Retinal pigment epithelial cell (primary cell): ENCODE measurements at places on chromosomes 5 and 9.

GRCh38 chr5:55441107-55441771 is 93.5 kb downstream of the PLPP1 start:
- no peak for DNase-seq

GRCh38 chr5:177552839-177553455 is 1.4 kb downstream of the FAM193B start:
- DNase-seq = no peak

DNA sequence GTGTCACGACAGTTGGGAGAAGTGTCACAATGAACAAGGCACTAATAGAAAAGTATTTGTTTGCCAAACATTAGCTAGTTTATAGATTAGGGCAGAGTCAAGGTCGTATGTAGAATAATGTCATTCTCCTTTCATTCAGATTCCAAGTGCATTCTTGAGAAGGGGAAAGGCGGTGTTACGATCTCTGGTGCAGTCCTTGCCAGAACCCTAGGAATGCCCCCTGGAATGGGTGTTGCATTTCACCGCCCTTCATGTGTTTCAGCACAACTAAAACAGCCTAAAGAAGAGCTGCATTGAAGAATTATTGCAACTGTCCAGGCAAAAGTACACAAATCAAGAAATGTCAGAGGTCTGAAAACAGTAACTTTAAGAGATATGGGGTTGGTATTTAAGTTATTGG is 721.0 kb upstream of the WWC1 start:
- DNase-seq = no peak

DNA sequence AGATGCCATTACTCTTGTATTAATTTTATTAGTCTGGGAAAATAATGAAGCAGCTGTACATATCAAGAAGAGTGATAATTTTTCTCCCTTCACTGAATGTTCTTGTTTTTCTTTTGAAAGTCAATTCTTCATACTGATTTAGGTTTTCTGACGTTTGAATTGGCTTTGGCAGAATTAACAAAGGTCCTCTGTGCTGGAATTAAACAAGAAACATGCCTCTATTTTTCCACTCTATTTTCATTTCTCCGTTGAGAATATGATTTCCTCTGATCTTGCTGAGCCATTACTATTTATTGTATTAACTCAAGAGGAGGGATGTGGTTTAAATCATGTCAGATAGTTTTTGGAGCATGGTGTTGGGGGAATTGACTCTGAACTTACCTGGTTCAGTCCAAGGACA is 42.3 kb downstream of the ANKDD1B start:
- DNase-seq = no peak

GRCh38 chr5:157204765-157205164 is 24.1 kb downstream of the ITK start:
- DNase-seq = no peak

DNA sequence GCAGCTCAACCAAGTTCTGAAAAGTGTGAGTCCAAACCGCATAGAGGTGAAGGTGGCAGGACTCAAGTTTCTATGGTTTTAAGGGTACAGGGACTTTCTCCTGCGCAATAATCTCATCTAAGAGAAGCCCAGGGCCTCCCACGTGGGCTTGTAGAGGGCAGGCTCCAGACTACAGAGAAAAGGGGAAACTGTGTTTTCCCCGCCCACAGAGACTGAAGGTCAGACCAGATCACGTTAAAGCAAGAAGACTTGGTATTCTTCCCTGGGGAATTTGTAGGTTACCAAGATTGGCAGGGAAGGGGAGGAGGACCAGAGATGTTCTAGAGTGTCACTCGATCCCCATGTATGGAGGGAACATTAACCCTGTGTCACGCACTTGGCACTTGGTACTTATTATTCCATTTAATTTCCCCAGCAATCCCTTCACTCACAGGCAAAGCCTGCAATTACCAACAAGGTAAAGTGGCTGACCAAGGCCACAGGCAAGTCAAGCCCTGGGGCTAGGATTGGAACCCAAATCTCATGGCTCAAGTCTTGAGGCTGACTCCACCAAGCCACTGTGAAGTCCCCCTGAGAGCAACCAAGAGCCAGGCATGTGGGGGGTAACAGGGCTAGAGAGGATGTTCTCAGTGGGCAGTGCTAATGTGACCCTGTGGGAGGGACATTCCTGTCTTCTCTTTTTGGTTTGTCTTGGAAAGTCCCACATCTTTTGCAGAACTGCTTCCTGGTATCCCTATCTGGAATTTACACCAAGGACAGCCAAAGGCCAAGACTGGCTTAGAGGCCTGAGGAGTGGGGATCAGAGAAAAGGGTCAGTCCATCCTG is 18.3 kb upstream of the NEK6 start:
- no peak for DNase-seq

DNA sequence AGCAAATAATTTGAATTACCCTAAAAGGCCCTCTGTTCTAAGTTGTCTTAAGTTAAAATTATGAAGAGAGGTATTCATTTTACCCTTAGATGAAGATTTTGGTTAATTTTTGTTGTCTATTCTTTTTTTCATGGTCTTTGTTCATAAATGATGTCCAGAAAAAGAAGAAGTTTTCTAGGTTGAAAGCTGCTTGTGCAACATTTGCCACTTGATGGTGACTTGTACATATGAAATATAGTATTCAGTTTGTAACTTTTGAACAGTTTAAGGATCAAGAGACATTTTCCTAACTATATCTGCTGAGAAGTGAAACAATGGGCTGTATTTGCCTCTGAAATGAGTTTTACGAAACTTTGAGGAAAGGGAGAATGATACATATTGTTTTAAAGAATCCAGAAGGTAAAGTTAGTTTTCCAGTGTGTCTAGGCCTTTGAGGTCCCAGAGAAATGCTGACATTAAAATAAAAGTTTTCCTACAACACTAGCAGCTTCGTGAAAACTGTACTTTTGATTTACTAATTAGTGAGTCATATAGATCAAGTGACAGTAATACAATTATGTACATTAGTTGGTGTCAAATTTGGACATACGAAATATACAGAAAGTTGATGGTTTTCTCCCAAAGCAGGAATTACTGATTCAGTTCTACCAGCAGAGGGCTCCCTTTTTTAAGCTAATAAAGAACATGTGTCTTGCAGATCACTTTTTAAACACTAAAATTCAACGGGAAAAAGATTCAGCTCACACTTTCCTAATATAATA is 70.5 kb downstream of the PIK3R1 start:
- no peak for DNase-seq

- no peak for DNase-seq
Measured at GRCh38 chr5:171524466-171524865, 105.0 kb downstream of the FGF18 start.

- no peak for DNase-seq
Measured at GRCh38 chr9:27340961-27341511, 44.1 kb upstream of the EQTN start.

GRCh38 chr5:83084336-83084735 is 7.0 kb downstream of the XRCC4 start:
- DNase-seq = no peak

GRCh38 chr9:38029915-38030638 is 39.0 kb downstream of the SHB start:
- no peak for DNase-seq

- no peak for DNase-seq
Measured at GRCh38 chr5:337563-338130, 16.1 kb downstream of the AHRR start.

- DNase-seq = no peak
Measured at GRCh38 chr9:84827216-84827765, 157.8 kb downstream of the NTRK2 start.

GRCh38 chr9:92294297-92294676 is 790 bp upstream of the IARS1 start:
- DNase-seq = peak; percentile 10

- DNase-seq = no peak
Measured at GRCh38 chr5:142295960-142296860, 28.6 kb downstream of the SPRY4 start.

GRCh38 chr9:93219692-93220091 is 35.8 kb downstream of the WNK2 start:
- DNase-seq = no peak

DNA sequence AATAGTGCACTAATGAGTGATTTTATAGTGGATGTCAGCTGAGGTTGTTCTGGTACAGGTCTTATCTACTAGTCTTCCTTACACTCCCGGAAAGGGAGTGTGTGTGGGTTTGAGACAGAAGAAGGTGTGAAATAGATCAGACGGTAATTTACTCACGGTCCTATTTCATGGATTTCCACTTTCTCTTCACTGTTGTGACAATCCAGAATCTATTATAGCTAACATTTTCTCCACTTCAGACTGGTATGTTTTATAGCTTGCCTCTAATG is 7.0 kb upstream of the C9 start:
- DNase-seq = no peak

- no peak for DNase-seq
Measured at GRCh38 chr5:89308606-89309040, 425.6 kb upstream of the MEF2C start.

GRCh38 chr5:74919041-74919440 is 52.9 kb upstream of the FAM169A start:
- no peak for DNase-seq

- DNase-seq = no peak
Measured at GRCh38 chr5:44321144-44321725, 68.0 kb downstream of the FGF10 start.

- DNase-seq = no peak
Measured at GRCh38 chr9:114898741-114899140, 31.6 kb downstream of the TNFSF8 start.

- no peak for DNase-seq
Measured at GRCh38 chr9:110241858-110242321, 14.4 kb downstream of the TXN start.

DNA sequence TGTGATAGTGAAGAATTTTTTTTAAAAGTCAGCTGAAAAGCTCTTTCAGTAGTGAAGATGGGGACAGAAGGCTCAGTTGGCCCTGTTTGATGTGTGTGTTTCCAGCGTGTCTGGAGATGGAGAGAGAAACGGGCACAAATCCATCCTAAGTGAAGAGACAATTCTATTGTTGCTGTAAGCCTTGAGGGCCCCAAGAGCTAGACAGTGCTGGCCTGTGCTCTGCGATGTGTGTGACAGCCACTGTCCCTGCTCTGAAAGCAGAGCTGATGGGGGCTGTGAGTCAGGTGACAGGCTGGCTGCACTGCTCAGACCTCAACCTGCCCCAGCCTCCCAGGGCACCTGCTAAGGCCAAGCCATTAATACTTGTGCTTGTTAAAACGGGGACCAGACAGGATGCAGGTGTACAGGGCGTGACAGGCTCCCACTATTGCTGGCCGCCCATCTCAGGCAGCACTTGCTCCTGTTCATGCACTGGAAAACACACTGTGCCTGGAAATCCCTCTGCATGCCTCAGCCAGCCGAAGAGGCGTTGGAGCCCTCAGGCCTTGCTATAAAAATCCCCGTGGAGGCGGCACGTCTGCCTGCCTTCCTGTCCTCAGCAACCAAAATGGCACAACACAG is 44.6 kb upstream of the SEMA4D start:
- no peak for DNase-seq

GRCh38 chr9:95413793-95414192 is 96.3 kb upstream of the FANCC start:
- no peak for DNase-seq

GRCh38 chr9:28121366-28121765 is 548.1 kb upstream of the C9orf72 start:
- DNase-seq = no peak
